ENCODE measurements at places on chromosomes 12 and 14. TPM values are rescaled to one million over a fixed set of nuclear protein-coding genes. Genes with fewer than 3 reads are reported as not detected.

DNA sequence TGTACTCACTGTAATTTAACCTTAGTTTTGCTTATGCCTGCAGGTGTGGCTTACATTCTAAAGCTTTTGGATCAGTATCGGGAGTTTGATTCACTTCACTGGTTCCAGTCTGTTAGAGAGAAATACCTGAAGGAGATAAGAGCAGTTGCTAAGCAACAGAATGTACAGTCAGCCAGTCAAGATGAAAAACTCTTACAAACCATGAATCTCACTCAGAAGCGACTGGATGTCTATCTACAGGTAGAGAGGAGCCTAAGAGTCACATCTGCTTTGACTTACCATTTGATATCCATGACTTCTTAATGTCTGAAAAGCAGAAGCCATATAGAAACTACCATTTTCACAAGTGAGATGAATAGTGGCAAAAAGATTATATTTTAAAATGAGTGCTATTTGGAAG, 56.5 kb downstream of the WASHC4 start:
- DNase-seq: no peak

DNA sequence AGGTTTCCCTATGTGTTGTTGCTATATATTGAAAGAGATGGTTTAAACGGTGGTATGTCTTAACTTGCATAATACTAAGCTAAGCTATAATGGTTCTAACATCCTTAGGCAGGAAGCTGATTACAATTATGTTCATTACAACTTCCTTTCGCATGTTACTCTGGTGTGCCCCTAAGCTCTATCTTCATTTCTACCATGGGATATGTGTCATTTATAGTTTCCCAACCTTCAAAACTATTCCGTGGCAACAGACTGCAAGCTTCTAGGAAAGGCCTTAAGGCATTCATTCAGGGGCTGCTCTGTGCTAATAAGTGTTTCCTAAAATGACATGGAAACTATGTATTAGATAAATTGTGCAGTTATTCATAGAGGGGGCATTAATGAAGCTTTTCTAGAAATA, 294.6 kb downstream of the GXYLT1 start:
- DNase-seq: no peak

DNA sequence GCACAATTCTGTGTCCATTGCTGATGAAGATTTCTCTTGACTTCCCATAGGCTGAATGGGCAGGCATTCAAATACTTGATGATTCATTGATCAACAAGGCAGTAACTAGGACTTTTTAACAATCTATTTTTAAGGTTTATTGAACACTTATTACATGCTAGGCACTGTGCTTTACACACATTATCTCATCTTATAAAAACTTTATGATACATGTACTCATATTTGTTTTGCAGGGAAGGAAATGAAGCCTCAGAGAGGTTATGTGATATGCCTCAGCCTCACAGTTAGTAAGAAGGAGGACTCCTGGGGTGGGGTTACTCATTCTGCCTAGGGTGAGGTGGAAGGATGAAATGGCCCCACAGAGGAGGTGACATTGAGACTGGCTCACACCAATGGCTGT, 12.9 kb upstream of the EMP1 start:
- no peak for DNase-seq

GRCh38 chr14:36241183-36241582, 64.7 kb upstream of the PTCSC3 start:
- DNase-seq: no peak

DNA sequence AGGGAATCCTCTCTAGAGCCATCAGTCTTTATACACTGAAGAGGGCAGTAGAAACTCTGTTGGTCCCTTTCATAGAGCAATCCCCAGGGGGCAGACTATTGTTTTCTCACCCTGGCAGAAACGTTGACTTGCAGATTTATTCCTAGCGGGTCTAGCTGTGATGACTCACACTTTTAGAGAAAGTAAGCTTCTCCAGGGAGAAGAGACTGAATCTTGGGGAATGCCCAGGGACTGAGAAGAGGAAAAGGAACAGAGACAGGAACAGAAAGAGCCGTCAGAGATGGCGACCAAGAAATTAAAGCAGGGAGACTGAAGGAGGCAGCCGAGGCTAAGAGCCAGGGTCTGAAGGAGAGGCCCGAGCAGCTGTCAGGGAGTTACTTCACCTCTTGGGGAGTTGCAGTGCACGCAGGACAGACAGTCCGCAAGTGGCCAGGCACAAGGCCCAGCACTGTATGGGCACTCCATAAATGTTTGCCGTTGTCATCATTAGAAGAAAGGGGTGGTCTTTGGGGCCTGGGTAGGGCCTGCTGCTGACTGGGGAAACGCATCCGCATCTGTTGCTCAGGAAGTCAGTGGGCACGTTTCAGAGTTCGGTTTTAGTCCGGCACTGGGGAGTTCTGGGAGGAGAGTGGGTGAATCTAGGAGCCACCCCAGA, 13.0 kb downstream of the PLEKHG6 start:
- no peak for DNase-seq

DNA sequence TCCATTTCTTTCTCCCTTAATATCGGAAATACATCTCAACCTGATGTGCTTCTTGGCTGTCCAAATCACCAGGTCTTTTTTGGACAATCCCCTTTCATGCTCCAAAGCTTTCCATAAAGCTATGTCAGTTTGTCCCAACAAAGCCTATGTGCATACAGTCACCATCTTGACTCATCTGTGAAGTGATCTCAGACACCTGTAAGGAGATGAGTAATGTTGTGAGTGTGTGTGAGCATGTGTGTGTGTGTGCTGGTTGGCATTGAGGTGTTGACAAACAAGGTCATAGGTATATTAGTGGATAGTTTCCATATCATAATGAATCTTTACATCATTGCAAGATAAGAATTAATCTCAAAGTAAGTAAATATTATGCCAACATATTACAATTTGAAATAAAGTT, 1243.3 kb upstream of the SEL1L start:
- DNase-seq: no peak

GRCh38 chr12:111048991-111049390, 128.6 kb upstream of the MYL2 start:
- DNase-seq: no peak

GRCh38 chr12:32000373-32001005, 41.3 kb downstream of the RESF1 start:
- no peak for DNase-seq

DNA sequence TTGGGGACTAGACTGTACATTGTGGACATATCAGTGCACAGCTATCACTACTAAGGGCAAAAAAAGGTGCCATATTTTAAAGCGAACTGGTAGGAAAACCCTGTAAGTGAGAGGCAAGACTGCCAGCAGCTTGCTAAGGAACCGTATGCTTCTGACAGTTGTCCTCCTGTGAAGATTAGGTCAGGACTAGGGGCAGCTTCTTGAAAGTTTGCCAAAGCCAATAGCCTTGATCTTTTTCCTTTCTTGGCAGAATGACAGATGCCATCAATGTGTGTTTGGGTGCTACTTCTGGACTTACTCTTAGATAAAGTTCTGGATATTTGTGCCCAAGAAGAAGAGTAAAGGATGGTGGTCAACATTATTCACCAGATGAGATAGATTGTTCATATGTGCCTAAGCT, 7.4 kb downstream of the DAAM1 start:
- no peak for DNase-seq

- no peak for DNase-seq
Observed at GRCh38 chr12:69952890-69953289, 127.9 kb downstream of the MYRFL start.

GRCh38 chr14:48398675-48399282, 723.4 kb upstream of the MDGA2 start:
- peak; percentile 3 for DNase-seq

GRCh38 chr14:63672417-63673180, 30.9 kb upstream of the WDR89 start:
- no peak for DNase-seq

DNA sequence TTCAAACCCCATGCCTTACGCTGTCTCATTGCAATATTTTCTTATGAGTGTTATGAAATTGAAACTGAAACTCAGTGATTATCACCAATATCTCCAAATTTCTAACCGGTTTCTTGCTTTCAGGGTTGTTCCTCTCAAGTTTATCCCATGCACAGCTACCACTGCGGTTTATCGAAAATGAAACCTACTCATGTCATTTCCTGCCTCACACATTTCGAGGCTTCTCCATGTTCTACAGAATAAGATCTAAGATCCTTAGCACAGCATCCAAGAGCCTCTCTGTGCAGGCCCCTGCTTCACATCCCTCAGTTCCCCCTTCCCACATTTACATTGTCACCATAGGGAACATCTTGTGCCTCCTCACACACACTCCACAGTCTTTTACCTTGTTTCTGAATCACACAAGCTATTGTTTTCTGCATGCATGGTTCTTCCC, 45.5 kb upstream of the FAR2 start:
- DNase-seq: peak; percentile 18

GRCh38 chr12:56801661-56802622, 38.8 kb downstream of the HSD17B6 start:
- no peak for DNase-seq

DNA sequence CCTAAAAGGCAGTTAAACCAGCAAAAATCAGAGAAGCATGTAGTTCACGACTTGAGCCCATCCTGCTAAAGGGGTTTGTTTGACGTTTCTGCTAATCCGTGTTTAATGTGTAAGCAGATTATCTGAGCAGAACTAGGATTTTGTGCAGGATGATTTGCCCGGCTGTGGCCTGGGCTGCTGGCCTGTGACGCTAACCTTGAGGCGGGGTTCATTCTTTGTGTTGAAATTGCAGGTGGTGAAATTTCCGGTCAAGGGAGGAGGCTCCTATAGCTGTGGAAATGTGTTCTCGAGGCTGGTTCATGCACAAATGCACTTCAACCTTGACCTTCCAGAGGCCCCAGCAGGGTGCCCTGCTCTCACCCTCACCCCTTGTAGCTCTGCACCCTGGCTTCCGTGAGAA, 63.7 kb downstream of the SLC24A4 start:
- DNase-seq: no peak

- DNase-seq: no peak
Observed at GRCh38 chr12:69044887-69045286, 111.9 kb upstream of the CPM start.

DNA sequence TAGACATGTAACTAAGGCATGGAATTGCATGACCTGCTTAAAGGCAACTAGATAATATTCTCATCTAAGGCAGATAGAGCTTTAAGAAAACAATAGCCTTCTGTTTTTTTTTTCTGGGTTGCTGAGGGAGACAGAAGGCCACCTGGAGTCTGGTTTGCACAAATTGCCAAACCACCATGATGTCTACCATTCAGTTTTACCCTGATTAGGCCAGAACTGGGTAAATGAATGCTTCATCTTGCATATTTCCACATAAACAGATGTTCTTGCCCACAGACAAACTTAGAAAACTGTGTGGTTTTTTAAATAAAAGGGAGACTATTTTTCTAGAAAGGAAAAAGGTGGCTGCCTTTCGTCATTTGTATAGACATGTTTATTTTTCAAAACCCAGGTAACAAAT, 278.7 kb upstream of the PRICKLE1 start:
- DNase-seq: no peak

DNA sequence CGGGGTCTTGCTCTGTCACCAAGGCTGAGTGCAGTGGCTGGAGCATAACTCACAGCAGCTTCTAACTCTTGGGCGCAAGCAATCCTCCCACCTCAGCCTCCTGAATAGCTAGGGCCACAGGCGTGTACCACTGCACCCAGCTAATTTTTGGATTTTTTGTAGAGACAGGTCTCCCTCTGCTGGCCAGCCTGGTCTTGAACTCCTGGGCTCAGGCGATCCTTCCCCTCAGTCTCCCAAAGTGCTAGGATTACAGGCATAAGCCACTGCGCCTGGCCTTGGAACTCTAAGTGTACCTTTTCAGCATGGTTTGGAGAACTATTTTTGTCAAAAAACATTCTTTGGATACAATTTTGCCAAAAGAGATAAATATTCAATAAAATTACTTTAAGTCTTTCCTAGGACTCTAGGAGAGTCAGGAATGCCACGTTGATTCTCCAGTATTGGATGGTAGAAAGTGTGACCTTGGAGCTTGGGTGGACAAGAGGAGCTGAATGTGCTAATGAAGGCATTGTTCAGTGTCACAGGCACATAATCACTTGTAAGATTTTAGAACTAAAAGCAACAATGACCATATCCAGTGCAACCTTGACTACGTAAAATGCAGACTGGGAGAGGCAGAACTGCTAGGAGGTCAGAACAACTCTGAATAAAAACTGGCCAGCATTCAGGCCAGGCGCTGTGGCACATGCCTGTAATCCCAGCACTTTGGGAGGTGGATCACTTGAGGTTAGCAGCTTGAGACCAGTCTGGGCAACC, 2.8 kb downstream of the SRSF9 start:
- DNase-seq: peak; percentile 25

- peak; percentile 45 for DNase-seq
Observed at GRCh38 chr14:22982477-22983245, at the start of gene AJUBA. Gene AJUBA, minus strand, starts transcription at chr14:22982551. Its CDS starts 285 bp downstream, at chr14:22982266.

Gene PPM1A
- polyA plus RNA-seq: 16.8 TPM

Gene PPP4R4
- not detected for polyA plus RNA-seq

Gene KCNK10
- not detected for polyA plus RNA-seq

Gene PGF
- polyA plus RNA-seq: not detected

Gene PPM1H
- polyA plus RNA-seq: 0.12 TPM

Gene AVPR1A
- polyA plus RNA-seq: not detected

Gene CCDC197
- polyA plus RNA-seq: not detected

Data from naive B cell (primary cell).